Stimulated activated CD8-positive, alpha-beta memory T cell treated with anti-CD3 and anti-CD28 coated beads, Interleukin-4, amount 100 ng/mL, for 1 hour (primary cell): ENCODE measurements at places on chromosomes 16 and 17.

DNA sequence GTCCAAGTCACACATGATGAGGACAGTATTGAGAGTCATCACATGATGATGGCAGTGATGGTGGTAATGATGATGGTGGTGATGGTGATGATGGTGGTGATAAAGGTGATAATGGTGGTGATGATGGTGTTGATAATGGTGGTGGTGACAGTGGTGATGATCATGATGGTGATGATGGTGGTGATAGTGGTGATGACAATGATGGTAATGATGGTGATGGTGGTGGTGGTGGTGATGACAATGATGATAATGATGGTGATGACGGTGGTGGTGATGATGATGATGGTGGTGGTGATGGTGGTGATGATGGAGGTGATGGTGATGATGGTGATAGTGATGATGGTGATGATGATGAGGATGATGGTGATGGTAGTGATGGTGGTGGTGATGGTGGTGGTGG, 190.2 kb upstream of the ZNF469 start:
- DNase-seq: no peak

DNA sequence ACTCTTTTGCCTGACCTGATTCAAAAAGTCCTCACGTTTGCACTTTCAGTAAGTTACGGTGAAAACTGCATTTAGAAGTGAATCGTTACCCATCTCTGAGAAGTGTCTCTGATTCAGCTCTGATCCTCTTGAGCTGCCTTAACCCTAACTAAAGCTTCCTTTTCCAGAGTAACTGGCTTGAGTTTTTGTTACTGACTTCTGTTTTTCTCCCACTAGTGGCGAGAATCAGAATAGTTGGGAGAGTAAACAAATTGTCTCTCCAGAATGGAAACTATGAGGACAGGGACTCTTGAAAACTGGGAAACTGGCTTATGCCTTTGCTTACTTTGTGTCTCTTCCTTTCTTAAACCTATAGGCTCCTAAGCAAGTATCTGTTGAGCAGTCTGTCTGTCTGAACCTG, 31.3 kb upstream of the KPNB1 start:
- no peak for DNase-seq

GRCh38 chr17:35254107-35254773, 11.4 kb downstream of the SLFN5 start:
- DNase-seq: no peak

DNA sequence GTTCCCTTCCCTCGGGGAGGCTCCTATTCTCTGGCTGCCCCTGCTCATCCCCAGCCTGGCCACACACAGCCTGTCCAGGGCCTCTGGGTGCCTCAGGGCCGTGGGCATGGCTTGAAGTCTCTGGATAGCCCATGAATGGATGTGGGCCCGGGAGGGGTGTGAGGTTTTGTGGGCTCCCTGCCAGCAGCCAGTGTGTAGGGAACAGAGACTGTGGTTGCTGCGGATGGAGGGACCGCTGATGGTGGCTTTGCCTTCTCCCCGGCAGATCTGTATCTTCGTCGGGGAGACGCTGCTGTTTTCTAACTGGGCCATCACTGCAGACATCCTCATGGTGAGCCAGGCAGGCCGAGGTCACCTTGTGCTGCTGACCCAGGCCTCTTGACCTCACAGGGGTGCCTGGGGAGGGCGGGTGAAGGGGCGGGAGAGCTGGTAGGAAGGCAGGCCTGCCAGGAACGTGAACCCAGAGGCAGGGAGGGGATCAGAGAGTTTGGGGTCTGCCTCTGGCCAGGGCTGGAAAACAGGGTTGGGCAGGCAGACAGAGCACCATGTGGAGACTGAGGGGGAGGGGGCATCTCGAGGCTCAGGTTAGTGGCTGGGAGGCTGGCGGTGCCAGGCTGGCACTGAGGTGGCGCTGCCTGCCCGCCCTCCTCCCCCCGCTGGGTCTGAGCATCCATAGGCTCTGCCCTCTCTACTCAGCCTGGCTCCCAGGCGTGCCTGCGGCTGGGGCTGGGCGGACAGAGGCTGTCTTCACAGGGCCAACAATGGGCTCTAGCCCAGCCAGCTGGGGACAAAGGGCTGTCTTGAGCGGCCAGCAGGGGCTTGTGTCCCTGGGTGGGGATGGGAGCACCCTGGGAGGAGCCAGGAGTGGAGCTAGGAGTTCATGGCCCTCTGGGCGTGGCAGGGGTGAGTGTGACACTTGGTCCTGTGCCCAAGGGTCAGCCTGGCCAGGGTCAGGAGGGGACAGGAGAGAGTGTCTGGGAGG, 21.4 kb downstream of the MYBBP1A start:
- no peak for DNase-seq

GRCh38 chr17:64653325-64653984, 8.7 kb downstream of the SMURF2 start:
- DNase-seq: no peak

DNA sequence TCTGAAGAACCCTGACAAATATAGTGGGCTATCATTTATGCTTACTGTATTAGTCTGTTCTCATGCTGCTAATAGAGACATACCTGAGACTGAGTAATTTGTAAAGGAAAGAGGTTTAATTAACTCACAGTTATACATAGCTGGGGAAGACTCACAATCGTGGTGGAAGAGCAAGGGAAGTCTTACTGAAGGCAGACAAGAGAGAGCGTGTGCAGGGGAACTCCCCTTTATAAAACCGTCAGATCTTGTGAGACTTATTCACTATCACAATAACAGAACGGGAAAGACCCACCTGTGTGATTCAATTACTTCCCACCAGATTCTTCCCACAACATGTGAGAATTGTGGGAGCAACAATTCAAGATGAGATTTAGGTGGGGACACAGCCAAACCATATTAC, 526.8 kb upstream of the GOT2 start:
- no peak for DNase-seq

DNA sequence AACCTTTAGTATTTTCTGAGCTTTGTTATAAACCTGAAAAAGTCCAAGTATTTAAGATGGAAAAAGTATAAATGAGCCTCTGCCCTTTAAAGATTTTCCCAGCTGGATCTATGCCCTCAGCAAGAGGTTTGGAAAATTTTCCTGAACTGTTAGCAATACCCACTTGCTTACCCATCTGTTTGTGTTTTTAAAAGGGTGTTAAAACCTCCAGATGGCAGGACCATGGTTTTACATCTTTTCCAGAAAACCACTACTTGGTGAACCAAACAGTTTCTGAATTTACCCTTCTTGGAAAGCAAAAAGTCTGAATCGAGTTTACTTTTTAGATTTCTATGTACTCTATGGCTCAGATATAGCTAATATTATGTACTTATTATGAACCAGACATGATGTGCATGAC, 719 bp downstream of the PMFBP1 start:
- no peak for DNase-seq

- DNase-seq: no peak
These were observed 2.0 kb downstream of the MAF start for GRCh38 chr16:79598348-79599181.

GRCh38 chr17:1573932-1574696, 11.5 kb upstream of the PITPNA start:
- no peak for DNase-seq

GRCh38 chr16:4980691-4981090, 22.6 kb downstream of the SEC14L5 start:
- no peak for DNase-seq
